ENCODE measurements at places on chromosomes 3 and 15. TPM values are rescaled to one million over a fixed set of nuclear protein-coding genes. Genes with fewer than 3 reads are reported as not detected.

The GNAT1 gene
- not detected for total RNA-seq

The SEC11A gene
- 62.4 TPM for total RNA-seq

The LNP1 gene
- total RNA-seq, result 2.2 TPM

The FGD5 gene
- not detected for total RNA-seq

The RRP9 gene
- total RNA-seq, result 38.6 TPM

The ITIH1 gene
- not detected for total RNA-seq

The PCYT1A gene
- 127 TPM for total RNA-seq

The EPHB1 gene
- total RNA-seq, result 0.36 TPM

The ADAMTS7 gene
- 0.83 TPM for total RNA-seq

The INSYN1 gene
- 0.18 TPM for total RNA-seq

The SPRED1 gene
- total RNA-seq, result 38.3 TPM

The GNAI2 gene
- total RNA-seq, result 867 TPM

The KBTBD12 gene
- not detected for total RNA-seq

The CDHR4 gene
- total RNA-seq, result not detected

All from IMR-90 (cell line).